ENCODE measurements at places on chromosomes 1 and 21. TPM values are rescaled to one million over a fixed set of nuclear protein-coding genes. Genes with fewer than 3 reads are reported as not detected.

The BATF3 gene
- not detected for total RNA-seq

The KANK4 gene
- total RNA-seq, result not detected

The AIM2 gene
- total RNA-seq, result not detected

The IQGAP3 gene
- 47.1 TPM for total RNA-seq

The SYNC gene
- total RNA-seq, result 0.75 TPM

The ARPC5 gene
- 86.9 TPM for total RNA-seq

The SMPDL3B gene
- 0.38 TPM for total RNA-seq

The LCE1A gene
- not detected for total RNA-seq

DNA sequence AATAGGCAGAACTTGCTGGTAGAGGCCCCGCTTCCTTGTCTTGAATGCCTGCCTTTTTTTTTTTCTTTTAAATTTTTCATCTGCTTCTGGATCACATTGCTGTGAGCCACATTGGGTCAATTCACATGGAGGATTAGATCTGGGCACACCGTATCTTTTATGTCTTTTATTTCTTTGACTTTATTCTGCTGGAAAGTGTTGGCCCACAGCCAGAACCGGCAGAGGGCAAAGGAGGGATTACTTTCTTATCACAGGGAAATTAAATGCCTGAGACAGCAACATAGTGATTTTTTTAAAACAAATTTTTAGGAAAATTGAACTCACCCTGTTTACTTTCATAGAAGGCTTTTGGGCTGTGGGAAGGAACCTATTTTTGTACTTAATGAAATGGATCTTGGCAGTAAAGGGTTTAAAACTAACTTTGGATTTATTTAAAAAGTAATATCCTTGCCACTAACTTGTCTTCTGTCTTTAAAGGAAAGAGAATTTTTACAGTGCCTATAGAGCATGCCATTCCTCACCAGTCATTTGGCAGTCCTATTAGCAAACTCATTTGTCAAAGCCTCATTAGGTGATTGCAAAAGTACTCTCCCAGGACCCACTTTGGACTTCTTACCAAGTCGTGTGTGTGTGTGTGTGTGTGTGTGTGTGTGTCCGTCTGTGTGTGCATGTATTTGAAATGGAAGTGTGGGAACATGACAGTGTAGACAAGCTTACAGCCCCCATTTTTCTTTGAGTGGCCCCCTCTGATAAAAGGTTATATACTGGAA, 68.4 kb downstream of the ST6GALNAC3 start:
- no peak for DNase-seq

GRCh38 chr1:29260531-29260930, 24.2 kb downstream of the PTPRU start:
- no peak for DNase-seq

DNA sequence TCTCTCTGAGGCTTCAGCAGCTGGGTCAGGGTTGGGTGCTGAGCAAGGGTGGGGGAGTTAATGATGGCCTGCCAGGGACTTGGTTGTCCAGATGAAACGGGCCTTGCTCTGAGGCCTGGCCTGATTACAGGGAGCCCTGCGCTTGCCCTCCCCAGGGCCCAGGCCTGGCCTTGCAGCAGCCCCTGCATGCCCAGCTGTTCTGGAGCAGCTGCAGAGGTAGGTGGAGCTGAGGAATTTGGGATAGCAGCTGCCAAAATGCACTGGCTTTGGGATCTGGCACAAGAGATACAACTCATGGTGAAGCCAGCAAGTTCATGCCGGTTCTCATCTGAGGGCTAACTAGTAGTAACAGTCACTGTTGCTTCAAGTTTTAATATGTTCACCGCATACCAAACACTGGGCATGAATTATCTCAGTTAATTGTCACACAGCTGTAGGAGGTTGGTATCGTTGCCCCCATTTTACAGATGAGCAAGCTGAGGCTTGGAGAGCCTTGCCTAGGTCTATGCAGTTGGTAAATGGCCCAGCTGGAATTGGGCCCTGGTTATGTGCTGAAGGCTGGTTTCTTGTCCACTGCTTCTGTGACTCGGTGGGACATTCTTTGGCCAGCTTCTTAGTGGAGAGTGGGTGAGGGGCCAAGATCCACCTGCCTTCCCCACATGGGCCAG, 7.3 kb upstream of the SERINC2 start:
- DNase-seq, result no peak

DNA sequence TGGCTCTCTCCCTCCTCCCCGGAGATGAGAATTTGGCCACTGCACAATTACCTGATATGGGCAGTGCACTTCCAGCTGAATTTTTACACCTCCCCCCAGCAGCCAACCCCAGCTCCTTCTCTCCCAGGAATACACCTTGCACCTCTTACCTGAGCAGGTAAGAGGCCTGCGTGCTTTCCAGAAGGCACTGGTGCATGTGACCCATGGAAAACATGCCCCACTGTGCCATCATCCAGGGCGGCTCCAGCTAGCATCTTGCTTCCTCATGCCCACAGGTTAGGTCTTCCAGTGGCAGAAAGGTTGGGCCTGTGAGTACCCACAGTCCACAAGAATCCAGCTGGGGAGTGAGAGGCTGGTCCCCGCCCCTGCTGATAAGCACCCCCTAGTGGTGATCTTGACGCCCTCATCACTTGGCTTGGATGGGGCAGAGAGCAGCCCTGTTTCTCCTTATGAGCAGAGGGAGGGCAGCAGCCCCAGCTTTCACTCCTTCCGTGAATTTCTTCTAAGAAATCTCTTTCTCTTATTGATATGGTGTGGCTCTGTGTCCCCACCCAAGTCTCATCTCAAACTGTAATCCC, 57.8 kb downstream of the EDARADD start:
- DNase-seq, result no peak

DNA sequence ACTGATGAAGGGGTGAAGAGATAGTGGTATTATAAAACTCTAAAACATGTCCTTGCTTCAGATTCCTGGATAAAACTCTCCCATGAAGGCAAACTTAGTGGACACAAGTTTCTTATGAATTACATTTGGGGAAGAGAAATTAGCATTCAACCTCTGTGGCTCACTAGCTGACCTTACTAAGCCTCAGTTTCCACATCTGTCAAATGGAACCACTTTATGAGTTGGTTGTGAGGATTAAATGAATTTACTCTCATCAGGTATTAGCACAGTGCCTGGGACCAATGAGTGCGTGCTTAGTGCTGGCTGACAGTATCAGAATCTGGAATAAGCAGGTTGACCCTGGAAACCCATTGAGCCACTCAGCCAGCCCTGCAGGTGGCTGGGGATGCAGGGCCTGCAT, 2.6 kb downstream of the CACNA1S start:
- DNase-seq, result no peak

GRCh38 chr1:219460896-219461815, 151.7 kb downstream of the ZC3H11B start:
- no peak for DNase-seq

- DNase-seq, result no peak
These were observed 20.4 kb downstream of the LEPR start for GRCh38 chr1:65440915-65441314.

DNA sequence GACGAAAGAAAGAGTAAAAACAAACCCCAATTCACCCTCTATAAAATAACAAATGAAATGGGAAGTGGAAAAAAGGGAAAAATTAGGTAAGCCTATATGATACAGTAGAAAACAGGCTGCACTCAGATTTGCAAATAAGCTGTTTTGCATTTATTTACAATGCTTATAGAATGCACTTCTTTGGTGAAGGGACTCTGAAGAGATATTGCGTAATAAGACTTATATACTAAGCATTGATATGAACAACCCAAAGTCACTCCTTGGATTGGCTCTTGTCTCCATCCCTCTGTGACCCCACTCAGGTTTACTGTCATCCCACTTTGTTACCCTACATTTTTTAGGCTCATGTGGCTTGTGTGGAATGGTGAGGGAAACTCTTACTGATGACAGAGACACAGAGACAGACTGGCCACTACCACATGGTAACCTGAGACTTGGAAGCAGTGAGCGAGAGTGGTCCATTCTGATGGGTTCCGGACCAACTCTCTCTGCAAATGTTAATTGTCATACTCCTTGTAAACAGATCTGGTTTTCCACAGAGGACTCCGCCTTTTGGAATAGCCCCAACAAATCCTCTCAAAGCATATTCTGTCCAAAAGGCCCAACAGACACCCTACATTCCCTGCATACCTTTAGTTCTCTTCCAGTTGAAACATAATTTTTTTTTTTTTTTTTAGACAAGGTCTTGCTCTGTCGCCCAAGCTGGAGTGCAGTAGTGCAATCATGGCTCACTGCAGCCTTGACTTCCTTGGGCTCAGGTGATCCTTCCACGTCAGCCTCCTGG, 11.0 kb downstream of the GSTM5 start:
- peak; percentile 70 for DNase-seq

- no peak for DNase-seq
These were observed 4.7 kb upstream of the CCDC24 start for GRCh38 chr1:43986712-43987111.

GRCh38 chr1:82030830-82031229, 230.1 kb downstream of the ADGRL2 start:
- no peak for DNase-seq

GRCh38 chr1:69787151-69787550, 219.4 kb downstream of the LRRC7 start:
- no peak for DNase-seq

DNA sequence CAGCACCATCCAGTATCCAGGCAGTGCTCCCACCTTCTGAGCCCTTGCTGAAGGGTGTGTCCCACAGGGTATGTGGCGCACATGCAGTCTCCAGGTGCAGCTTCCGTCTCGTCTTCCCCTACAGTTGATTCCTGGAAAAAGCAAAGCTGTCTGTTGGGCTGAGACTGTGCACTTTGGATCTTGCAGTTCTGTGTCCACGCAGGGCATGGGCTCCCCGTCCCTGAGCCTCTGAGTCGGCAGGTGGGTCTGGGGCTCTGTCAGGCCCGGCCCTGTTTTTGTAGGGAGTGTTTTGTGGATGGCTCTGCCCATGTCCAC, 32.8 kb downstream of the SNAP47 start:
- DNase-seq, result no peak

- no peak for DNase-seq
These were observed 24.6 kb upstream of the CASQ2 start for GRCh38 chr1:115793162-115793561.

- DNase-seq, result no peak
These were observed 92.3 kb downstream of the SIM2 start for GRCh38 chr21:36791180-36791579.

DNA sequence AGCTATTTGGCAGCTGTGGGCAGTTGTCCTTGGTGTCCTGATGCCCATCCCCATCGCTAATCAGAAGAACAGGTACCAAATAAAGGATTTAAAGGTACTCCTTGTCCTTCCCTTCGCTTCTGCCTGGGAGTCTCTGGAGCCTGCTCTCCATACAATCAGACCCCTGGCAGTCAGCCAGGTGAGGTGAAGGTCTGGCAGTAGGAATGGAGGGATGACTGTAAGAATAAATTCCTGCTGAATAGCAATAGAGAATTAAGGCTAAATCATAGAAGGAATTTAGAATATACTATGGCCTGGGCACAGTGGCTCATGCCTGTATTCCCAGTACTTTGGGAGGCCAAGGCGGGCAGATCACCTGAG, 9.2 kb downstream of the THBS3 start:
- DNase-seq, result no peak
